Stimulated activated CD4-positive, alpha-beta T cell treated with anti-CD3 and anti-CD28 coated beads, Interleukin-1b, Interleukin-23, amount 100 ng/mL, for 4 hours (primary cell): ENCODE measurements at places on chromosomes 4 and X.

DNA sequence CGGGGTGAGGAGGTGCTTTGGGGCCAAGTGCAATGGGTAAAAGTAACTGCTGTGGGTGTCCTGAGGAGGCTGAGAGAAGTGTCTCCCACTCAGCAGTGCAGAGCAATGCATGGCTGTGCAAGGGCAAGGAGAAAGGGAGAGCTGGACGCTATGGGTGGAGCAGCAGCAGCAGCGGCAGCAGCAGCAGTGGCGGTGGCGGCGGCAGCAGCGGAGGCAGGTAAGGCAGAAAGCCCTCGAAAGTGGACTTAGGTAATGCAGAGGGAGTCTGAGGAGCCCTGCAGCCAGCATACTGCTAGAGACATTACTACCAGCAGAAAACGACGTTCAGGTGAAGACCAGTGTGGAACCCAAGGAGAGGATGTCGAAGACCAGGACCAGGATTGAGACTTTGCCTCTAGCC, 82.1 kb downstream of the NYX start:
- no peak for DNase-seq

DNA sequence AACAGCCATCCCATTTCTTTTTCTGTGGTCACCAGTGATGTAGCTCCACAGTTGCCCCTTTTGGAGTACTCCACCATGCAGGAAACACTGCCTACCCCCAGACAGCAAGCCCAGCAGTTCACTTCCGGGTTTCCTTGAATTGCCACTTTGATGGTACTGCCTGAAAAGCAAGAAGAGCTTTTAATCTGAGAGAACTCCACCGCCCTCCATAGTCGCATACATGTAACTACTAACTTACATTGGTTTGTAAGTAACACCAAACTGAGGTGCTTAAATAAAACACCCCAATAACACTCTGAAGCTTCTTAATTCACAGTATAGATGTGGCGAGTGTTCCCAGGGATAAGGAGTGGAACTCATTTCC, 53.6 kb upstream of the HPSE start:
- DNase-seq, result no peak

DNA sequence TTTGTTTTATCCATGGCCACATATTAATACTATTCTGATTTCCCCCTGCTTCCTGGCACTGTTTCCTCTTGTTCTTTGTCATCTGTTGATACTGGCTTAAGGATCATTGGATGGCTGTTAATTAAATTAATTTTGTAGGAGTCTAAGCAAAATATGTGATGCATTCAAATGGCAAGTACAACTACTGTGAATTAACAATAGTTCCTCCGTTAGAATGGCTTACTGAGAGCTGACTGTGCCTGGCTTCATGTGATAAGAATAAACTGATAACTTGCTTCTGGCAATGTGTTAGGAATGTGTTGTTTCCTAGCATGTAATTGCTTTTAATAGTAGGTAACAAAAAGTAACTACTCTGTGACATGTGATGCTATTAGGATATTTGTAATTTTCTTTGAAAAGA, 98.5 kb downstream of the RPA4 start:
- no peak for DNase-seq

- DNase-seq, result no peak
These were observed 3.9 kb upstream of the FAM9C start for GRCh38 chrX:13048280-13048679.

DNA sequence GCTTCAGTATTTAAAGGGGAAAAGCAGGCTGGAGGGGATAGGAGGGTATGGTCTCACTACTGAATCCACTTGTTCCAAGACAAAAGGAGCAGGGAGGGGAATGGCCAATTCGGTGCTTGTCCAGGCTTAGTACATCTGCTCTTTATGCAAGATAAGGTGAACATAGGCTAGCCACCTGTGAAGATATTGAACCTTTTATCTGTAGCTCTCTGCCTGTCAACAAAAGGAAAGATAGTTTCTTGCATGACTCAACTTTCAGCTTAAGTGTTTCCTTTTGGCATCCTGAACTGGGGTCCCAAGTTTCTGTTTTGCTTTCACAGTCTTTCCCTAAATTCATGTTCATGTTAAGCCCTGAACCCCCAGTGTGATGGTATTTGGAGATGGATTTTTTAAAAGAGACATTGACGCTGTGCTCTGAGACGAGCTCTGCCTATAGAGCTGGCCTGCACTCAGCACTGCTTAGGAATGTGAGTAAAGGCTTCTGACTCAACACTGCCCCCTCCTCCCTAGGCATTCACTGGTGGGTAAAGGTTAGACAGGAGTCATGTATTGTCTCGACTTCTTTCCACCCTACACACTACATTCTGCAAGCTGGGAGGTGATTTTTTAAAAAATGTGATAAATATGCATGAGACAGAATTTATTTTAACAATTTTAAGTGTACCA, 28.2 kb downstream of the FAM149A start:
- DNase-seq, result no peak

GRCh38 chrX:42131856-42132255, 208.5 kb upstream of the CASK start:
- DNase-seq, result no peak

GRCh38 chr4:136664988-136665387, 867.3 kb downstream of the PCDH18 start:
- no peak for DNase-seq

DNA sequence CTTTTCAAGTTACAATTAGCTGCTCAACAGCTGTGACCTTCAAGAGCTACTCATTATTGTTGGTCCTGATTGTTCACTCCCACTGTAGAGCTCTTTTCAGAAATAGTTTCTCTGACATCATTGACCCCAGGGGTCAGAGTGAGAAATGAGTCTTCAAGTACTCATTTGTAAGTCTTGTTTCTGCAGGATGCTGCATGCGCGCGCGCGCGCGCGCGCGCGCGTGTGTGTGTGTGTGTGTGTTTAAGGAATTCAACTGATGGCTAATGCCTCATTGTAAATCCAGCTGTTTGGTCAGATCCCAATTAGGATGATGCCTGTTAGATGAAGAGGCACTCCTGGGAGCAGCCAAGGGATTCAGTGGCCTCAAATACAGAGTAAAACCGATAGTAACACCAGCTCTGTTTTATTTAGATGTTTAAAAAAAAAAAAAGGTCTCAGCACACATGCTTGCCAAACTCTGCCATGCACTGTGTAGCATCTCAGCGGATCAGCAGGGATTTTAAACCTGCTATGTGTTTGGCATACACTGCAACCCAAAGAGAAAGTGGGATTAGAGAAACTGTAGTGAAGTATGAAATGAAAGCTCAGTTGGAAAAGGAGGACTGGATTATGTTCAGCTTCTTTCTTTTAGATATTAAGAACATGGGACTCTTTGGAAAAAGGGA, 332.3 kb downstream of the ADGRL3 start:
- no peak for DNase-seq
